Right renal cortex interstitium (tissue), 3 donors: ENCODE measurements at places on chromosomes 4 and X. TPM values are rescaled to one million over a fixed set of nuclear protein-coding genes. Genes with fewer than 3 reads are reported as not detected.

The NIPAL1 gene
- polyA plus RNA-seq, result 11.5 TPM

The TRIM75 gene
- not detected for polyA plus RNA-seq

The FNIP2 gene
- polyA plus RNA-seq, result 48.2 TPM

The TEX13D gene
- not detected for polyA plus RNA-seq

The ADGRA3 gene
- polyA plus RNA-seq, result 54.8 TPM

The CFP gene
- polyA plus RNA-seq, result 1.9 TPM

The RPGR gene
- 14.6 TPM for polyA plus RNA-seq

The TMA16 gene
- 32.1 TPM for polyA plus RNA-seq

The TCEAL8 gene
- 171 TPM for polyA plus RNA-seq

The GSTCD gene
- polyA plus RNA-seq, result 19.8 TPM

The UGT2B15 gene
- 0.06 TPM for polyA plus RNA-seq

The SH3TC1 gene
- polyA plus RNA-seq, result 19.4 TPM

The ADGRG2 gene
- polyA plus RNA-seq, result 15.3 TPM

The RHOXF2B gene
- polyA plus RNA-seq, result not detected

The CYLC1 gene
- polyA plus RNA-seq, result not detected

The EPGN gene
- 1.1 TPM for polyA plus RNA-seq

The P2RY4 gene
- 0.18 TPM for polyA plus RNA-seq

The BCORL1 gene
- 17.5 TPM for polyA plus RNA-seq

The TBX22 gene
- polyA plus RNA-seq, result 2.3 TPM

The CTAG2 gene
- polyA plus RNA-seq, result not detected

The HMGB3 gene
- polyA plus RNA-seq, result 158 TPM
